Fibroblast of mammary gland (primary cell): ENCODE measurements at places on chromosomes 7 and 10.

DNA sequence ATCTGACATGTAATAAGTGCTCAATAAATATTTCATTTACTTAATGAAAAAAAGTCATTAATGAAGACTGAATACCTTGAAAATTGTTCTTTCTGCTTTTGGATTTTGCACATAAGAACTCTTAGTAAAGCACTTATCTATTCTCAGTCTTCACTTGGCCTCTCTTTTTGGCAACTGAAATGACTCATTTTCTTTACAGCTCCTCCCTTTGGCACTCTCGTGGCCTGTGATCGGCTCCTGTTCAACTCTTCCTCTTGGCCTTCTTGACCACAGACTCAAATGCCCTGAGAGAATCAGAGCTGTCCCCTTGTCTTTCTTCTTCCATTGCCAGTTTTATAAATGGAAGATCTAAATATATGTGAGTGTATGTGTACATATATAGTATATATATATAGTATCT, 54.2 kb downstream of the FOXP2 start:
- DNase-seq = peak; percentile 29

DNA sequence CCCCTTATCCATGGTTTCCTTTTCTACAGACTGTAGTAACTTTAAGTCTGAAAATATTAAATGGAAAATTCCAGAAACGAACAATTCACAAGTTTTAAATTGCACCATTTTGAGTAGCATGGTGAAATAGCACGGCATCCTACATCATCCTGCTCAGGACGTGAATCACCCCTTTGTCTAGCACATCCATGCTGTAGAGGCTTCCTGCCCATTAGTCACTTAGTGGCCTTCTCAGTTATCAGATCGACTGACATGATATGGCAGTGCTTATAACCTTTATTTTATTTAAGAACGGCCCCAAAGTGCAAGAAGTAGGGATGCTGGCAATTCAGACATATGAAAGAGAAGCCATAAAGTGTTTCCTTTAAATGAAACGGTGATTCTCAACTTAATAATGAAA, 82.7 kb downstream of the CPXM2 start:
- DNase-seq = peak; percentile 90

DNA sequence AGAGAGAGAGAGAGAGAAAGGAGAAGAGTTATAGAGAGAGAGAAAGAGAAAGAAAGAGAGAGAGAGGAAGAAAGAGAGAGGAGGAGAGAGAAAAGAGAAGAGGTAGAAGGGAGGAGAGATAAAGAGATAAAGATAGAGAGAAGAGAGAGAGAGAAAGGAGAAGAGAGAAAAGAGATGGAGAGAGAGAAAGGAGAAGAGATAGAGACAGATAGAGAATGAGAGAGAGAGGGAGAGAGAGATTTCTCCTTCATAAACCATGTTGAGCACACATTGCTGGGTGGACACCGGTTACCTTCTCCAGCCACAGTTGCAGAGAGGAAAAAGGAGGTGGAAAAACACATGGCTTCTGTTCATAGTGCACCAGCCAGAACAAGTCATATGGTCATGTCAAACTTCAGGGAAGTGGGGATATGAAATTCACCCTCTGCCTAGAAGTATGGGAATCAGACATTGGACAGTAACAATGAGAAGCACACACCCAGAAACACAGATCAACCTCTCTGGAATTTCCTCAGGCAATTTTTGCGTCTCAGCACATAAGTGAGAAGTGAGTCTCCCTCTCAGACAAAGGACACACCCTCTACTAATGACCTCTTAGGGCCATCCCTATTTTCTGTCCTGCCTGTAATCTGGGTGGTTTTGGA, 172.5 kb upstream of the SVIL start:
- DNase-seq = peak; percentile 88

DNA sequence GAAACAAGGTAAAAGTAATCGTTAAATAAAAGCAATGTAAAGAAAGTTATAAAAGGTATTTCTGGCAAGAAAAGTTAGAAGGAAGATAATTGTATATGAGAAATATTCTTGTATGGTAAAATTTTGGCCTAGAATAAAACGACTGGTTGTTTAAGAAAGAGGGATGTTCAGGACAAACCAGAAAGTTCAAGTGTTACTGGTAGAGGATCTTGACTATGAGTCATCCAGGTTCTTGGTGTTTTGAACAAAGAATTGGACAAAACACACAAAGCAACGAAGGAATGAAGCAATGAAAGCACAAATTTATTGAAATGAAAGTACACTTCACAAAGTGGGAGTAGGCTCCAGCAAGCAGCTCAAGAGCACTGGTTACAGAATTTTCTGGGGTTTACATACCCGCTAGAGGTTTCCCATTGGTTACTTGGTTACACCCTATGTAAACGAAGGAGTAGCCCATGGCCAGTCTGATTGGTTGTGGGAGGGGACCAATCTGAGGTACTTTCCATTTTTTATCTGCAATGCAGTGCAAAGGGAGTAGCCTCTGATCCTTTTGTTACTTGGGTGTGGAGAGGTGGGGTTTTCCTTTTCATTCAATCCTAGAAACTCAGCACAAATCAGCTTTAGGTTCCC, 22.4 kb upstream of the GARS1 start:
- DNase-seq = no peak

- DNase-seq = no peak
Observed at GRCh38 chr7:112248598-112248997, 42.1 kb downstream of the ZNF277 start.

DNA sequence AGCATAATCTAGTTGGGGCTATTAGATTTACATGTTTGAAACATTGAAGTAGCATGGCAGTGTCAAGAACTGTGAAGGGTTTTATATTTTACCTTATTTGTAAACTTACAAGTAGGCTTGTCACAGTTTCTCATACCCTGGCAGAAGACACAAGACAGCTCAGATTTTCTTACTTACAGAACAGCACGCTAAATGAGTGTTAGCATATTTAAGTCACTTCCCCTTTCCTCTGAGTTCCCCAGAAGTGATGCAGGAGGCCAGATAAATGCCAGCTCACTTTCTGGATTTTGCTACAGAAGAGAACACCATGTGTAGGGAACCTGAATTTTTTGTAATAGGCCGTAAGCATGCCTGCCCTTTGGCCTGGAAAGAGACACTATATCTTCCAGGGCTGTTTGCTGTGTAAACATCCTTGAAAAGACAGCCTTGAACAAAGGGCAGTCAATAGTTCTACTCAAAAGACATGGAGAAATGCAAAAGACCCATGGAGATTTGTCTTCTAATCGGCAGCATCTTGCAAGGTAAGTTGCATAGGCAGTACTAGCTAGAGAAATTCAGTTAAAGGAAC, 279.1 kb downstream of the PHF14 start:
- DNase-seq = no peak

DNA sequence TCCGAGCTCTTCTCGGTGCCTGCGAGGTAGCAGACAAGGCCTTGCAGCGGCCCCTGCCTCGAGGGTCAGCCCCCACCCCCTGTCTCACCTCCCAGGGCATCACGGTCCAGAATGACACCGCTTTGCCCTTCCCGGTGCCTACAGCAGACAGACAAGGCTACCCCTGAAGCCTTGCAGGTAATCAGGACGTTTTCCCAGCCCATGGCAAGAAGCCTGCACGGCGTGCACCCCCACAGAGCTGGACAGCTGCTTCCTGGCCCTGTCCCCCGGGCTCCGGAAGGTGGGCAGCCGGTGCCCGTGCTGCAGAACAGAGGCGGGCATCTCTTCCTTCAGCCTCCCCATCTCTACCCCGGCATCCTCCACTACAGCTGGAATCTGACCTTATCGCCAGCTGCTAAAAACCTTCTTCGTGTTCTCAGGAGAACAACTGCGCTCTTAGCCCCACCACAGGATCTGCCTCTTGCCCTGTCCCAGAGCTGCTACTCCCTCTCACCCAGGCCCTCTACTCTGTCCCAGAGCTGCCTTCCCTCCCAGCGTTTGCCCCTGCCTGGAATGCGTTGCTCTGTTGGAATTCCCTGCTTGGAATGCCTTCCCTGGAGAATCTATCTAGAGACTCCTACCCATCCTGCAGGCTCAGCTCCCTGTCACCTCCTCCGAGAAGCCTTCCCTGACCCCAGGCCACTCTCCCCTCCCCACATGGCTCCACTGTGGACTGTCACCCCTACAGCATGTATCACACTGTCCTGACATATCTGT, 4.7 kb downstream of the MYL10 start:
- no peak for DNase-seq

DNA sequence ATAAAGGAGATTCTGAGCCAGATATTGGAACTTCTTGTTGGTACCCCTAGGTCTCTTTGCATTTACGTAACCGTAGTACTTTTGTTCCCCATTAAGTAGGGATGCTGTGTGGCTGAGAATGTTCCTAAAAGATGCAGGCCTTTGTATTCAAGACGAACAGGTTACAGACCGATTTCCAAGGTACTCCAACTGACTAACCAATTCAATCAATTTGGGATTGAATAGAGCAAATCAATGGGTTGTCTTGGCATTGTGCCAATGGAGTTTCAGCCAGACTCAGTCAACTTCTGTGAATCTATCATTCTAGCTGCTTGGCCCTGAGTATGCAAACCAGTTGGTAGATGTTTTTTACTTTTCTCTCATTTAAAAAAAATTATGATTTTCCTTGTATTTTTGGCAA, 347.3 kb upstream of the NPVF start:
- no peak for DNase-seq

DNA sequence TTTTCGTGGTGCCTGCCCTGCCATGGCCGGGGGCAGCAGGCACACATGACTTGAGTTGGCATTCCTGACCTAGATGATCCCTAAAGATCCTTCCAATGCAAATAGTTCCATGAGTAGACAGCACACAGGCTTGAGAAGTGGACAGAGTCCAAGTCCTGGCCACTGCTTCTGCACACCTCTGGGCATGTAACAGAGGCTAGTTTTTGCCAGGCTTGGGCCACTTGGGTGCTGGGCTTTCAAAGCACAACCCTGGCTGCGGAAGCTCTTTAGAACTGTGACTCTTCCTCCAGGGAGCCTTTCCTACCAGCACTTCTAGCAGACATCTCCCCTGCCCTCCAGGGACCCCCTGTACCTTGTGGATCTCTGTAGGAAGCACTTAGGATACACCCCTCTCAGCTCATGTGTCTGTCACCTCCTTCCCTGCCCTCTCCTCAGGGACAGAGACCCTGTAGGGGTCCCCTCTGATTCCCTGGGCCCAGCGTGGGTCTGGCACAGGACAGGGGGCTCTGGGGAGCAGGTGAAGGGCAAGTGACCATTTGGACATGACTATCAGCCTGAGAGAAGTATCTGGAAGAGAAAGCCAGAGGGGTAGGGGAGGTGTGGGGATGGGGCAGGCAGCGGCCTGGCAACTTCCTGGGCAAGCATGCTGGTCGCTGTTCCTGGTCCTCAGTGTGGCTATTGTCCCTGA, 36.2 kb downstream of the ZCCHC24 start:
- DNase-seq = no peak

DNA sequence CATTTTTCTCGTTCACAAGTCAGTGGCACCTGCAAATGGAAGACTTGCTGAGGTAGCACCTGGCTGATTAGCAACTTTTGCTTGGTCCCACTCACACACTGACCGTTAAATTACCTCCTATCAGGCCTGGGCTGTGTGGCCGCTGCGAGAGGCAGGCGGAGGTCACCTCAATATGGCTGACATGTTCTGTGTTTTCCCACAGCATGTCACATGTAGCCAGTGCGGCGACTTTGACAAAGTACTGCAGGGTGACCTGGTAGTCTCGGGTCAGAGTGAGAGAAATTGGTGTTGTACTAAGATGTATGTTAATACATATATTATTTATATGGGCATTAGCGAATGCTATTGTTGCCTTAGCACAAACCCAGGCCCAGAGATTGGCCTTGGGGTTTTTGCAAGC, 307.5 kb downstream of the LRMDA start:
- no peak for DNase-seq

- DNase-seq = no peak
Observed at GRCh38 chr7:134744569-134744968, 34.9 kb upstream of the CALD1 start.

DNA sequence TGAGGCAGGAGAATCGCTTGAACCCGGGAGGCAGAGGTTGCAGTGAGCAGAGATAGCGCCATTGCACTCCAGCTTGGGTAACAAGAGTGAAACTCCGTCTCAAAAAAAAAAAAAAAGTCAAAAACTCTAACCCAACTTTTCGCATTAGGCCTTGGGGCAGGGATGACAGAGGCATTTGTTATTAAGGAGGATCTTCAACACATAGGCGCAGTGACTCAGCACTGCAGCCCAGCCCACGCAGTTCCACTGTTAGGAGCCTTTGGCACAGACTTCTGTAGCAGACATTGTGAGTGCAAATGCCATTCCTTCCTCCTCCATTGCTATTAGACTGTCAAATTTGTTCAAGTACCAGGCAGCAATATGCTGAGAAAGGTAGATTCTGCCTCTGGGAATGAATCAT, 43.1 kb upstream of the KLHL7 start:
- DNase-seq = peak; percentile 91

DNA sequence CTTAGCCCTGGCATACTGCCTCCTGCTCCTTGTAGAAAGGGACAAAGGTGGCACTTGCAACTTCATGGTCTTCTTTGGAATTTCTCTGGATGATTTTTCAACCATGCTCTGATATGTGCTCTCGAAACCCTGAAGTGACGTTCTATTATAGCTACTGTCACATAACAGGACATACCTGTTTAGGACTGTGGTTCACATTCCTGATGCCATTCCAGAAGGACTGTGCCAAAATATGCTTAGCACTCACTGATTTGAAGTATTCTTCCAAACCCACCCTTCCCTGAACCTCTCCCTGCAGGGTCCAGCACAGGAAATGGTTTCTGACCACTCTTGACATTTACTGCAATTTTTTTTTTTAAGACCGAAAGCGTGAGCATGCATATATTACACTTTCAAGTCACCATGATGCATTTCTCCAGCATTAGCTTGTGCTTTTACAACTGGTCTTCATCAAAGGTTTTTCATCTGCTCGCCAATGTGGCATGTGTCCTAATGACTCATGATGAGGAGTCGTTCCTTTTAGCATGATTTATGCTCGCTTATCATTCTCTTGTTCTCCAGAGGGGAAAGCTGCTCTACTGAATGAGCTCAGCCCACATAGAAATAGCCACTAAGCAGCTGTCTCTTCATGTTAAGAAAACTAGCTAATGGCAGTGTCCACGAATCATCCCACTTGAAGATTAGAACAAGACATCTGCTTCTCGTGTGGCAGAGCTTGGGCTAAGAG, 135.2 kb downstream of the ADAM12 start:
- peak; percentile 100 for DNase-seq

- no peak for DNase-seq
Observed at GRCh38 chr7:129013048-129013724, 41.7 kb downstream of the TNPO3 start.

GRCh38 chr7:103679151-103680132, 233.4 kb upstream of the SLC26A5 start:
- DNase-seq = no peak

GRCh38 chr10:122062831-122063674, 74.1 kb downstream of the TACC2 start:
- DNase-seq = peak; percentile 92
